ENCODE measurements at places on chromosomes 3 and 15.

DNA sequence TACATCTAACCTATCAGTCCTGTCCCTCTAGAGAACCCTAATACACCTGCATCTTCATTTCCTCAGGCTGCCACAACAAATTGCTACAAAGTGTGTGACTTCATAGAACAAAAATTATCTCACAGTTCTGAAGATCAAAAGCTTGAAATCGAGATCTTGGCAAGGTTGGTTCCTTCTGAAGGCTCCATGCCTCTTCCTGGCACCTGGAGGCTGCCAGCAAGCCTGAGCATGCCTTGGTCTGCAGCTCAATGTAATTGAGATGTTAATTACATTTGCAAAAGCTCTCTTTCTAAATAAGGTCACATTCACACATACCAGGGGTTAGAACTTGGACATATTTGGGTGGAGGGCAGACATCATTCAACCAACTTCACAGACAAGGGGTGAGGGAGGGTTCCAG, 86.4 kb upstream of the ABHD17C start:
- DNase-seq = no peak

DNA sequence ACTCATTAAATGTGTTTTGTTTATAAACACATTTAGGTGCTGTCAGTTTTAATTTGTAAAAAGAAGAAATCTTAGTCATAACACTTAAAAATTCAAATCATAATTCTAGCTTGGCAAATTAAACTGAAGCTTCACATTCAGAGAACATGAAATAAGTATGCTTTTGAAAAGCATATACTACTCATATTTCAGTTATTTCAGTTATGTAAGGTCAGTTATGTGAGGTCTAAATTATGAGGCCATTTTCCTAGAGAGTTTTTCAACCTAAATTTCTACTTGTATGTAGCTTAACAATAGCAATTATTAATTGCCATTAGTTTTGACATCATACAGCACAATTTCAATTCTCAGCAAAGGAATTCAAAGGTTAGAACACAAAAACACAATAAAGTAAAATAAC, 465.0 kb downstream of the PLOD2 start:
- DNase-seq = no peak

- DNase-seq = no peak
These were observed 1.9 kb downstream of the AQP9 start for GRCh38 chr15:58139989-58140522.

DNA sequence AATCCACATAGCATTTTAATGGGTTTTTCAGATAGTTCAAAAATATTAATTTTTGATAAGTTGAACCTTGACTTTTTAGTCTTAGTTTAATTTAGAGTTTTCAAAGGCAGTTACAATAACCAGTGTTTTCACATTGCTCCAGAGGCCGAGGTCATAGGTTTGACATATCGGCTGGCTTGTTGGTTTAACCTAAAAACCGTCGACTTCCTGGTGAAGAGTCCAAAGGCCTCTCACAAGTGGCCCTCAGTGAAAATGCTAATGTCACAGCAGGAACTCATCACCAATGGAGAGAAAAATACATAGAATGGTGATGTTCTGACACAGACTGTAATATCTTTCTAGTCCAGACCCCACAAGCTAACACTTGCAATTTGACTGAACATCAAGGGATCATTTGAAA, 642.3 kb downstream of the PLOD2 start:
- DNase-seq = no peak

DNA sequence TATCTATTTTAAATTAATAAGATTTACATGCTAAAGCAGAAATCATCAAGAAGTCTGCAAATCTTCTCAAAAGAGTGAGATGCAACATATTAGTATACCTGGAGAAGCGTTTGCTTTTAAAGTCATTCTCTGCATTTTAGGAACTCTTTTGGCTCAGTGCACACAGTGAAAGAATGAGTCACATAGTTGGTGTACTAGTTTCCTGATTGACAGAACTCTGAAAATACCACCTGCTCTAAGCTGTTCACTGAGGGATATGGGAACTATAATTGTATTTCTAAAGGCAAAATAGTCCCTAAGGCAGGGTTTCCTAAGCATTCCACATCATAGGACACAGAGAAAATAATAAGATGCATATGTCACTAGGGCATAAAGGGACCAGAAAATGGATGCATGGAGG, 838.5 kb downstream of the DIPK2A start:
- DNase-seq = no peak

- no peak for DNase-seq
These were observed 815 bp downstream of the SPINT1 start for GRCh38 chr15:40844696-40845030.

- no peak for DNase-seq
These were observed 108.3 kb upstream of the CACNA2D3 start for GRCh38 chr3:54014067-54014466.

GRCh38 chr3:59001675-59002074, 48.1 kb downstream of the CFAP20DC start:
- DNase-seq = no peak

GRCh38 chr3:45095916-45096526, 50.2 kb downstream of the CDCP1 start:
- no peak for DNase-seq

- DNase-seq = peak; percentile 33
These were observed 14.8 kb downstream of the MYL3 start for GRCh38 chr3:46848271-46849044.

- DNase-seq = no peak
These were observed 65.4 kb downstream of the SSR3 start for GRCh38 chr3:156489462-156489911.

DNA sequence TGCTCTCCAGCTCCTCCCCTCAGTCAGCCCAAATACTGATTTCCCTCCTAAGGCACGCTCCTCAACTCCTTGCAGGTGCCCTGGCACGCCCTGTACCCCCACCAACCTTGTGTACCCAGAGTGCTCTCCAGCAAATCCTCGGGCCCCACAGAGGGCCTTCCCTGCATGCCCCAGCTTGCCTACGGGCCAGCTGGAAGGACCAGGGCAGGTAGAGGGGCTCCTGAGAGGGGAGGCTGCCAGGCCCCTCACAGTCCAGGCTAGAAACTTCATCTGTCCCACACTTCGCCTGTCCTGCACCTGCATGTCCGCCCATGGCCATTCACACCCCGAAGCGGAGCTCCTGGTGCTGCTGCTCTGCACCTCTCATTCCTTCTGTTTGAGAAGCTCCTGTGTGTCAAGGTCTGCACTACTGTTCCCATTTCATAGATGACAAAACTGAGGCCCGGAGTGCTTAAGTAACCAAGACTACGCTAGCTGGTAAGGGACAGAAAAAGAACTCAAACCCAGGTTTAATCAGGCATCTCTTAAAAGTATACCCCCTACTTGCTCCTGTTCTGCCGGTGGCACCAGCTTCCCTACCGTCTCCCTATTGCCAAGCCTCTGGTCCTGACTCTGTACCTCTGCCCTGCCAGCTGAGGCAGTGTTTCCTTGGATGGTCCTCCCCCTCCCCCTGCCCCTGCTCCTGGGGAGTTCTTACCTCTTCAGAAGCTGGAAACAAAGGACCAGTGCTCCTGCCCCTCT, 35.6 kb downstream of the ZXDC start:
- no peak for DNase-seq

DNA sequence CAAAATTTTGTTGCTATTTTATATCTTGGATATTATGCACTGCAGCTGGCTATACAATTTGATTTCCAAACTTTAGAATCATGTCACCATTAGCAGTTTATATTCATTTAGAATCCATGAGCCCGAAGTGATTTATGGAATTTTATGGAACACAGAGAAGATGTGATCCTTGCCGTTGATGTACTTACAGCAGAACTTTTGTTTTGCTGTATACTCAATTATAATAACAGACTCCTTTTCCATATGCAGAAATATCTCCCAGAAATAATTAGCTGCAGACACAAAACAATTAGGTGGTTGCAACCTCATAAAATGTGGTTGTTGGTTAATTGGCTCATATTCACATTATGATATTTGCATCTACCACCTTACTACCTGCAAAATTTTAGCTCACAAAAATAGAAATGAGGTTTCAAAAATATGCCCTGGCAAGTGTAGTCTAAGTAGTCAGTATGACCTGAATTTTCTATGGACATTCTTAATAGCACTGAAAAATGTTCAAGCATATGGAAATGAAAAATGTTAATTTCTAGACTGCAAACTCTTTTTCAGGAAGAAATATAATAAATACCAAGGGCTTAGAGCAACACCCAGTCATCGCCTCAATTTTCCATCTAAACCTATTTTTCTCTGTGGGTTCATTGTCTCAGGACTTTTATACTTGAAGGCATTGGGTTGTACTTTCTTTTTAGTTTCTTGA, 997.6 kb downstream of the MCTP2 start:
- DNase-seq = no peak

- DNase-seq = no peak
These were observed 139.2 kb downstream of the ATP8B4 start for GRCh38 chr15:49979705-49980382.

GRCh38 chr15:91113030-91113429, 13.0 kb downstream of the SV2B start:
- DNase-seq = no peak

- DNase-seq = no peak
These were observed 23.2 kb upstream of the LAMP3 start for GRCh38 chr3:183185696-183186095.

- no peak for DNase-seq
These were observed 99.8 kb downstream of the ATP10A start for GRCh38 chr15:25763331-25763751.

GRCh38 chr15:98860281-98861041, 147.1 kb downstream of the PGPEP1L start:
- peak; percentile 69 for DNase-seq

DNA sequence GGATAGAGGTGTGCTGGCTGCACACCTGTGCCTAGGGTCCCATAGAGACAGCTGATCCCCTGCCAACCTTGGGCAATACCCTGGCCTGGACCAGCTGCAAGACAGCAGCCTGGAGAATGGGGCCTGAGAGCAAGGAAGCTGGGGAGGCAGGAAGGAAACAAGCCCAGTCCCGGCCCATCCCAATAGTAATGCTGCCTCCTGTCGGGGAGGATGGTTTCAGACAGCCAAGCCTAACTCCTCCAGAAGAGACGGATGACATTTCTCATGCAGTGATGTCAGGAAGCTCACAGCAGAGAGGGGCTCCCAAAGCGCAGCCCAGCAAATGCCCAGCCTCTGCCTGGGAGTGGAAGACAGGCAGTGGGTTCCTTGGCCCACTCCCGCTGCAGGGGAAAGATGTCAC, 408.8 kb downstream of the OCA2 start:
- DNase-seq = no peak

DNA sequence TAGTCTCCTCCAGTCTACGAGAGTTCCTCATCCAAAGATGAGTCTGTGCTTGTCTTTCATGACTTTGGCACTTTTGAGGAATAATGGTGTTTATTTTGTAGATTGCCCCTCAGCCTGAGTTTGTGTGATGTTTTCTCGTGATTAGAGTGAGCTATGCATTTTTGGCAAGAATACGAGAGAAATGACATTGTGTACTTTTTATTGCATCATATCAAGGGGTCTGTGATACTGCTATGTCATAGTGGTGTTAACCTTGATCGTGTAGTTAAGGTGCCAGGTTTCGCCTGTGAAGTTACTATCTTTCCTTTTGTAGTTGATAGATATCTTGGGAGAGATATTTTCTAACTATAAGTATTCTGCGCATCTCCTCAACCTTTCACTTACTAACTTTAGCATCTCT, 18.9 kb downstream of the RSRC1 start:
- no peak for DNase-seq

Data from CD4-positive, CD25-positive, alpha-beta regulatory T cell (primary cell).